ENCODE measurements at places on chromosomes 5 and 9. TPM values are rescaled to one million over a fixed set of nuclear protein-coding genes. Genes with fewer than 3 reads are reported as not detected.

- DNase-seq: no peak
These were observed 213.9 kb upstream of the FBXL7 start for GRCh38 chr5:15285901-15286583.

- no peak for DNase-seq
These were observed 71.3 kb downstream of the GLIS3 start for GRCh38 chr9:4228606-4229005.

- no peak for DNase-seq
These were observed 6.5 kb downstream of the GLIS3 start for GRCh38 chr9:4293293-4293941.

DNA sequence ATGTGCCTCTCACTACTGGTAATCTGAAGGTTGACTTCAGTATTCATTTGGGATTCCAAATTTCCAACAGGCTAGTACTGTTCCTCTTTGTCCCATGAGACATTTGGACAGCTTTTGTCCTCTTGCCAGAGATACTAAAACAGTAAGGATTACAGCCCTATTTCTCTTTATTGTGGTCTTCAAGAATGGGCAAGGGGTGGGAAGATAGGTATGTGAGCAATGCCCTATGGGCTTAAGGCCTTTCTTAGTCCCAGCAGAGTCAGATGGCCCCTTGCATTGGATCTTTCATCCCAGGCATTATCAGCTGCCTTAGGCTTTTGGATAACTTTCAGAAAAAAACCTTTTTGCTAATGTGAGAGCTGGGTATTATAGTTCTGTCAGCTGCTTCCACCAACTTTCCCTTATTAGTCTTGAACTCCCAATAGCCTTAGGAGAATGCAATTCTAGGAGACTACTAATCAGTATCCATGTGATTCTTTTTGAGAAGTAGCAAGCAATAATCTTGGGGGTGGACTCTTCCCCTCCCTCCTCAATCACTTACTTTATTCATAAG is 361.1 kb upstream of the NUDT12 start:
- no peak for DNase-seq

The PCDHA2 gene
- total RNA-seq: 0.13 TPM

The SAPCD2 gene
- 0.36 TPM for total RNA-seq

The GADD45G gene
- total RNA-seq: 3.5 TPM

GRCh38 chr9:21317956-21318923 is 13.1 kb upstream of the IFNA5 start:
- DNase-seq: no peak

The PAEP gene
- not detected for total RNA-seq

DNA sequence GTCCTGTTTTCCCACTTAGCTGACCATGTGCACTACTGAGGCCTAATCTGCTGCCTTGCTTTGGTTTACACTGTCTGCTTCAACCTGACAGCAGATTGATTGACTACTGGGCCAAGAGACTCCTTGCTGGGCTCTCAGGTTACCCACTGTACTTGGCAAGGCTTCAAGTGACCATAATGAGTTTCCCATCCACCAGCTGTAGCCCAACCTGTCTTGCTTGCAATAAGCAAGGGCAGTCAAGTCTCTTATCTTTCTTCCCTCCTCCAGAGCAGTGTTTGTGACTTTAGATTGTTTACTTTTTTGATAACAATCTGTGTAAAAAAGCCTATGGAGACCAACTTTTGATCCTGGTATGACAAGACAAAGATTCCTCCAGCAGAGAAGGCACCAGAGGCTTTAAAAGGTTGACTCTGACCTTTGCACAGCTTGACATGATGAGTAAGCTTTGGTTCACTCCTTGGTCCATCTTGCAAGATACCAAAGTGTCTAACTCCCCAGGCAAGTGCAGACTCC is 912.3 kb upstream of the SEMA6A start:
- no peak for DNase-seq

DNA sequence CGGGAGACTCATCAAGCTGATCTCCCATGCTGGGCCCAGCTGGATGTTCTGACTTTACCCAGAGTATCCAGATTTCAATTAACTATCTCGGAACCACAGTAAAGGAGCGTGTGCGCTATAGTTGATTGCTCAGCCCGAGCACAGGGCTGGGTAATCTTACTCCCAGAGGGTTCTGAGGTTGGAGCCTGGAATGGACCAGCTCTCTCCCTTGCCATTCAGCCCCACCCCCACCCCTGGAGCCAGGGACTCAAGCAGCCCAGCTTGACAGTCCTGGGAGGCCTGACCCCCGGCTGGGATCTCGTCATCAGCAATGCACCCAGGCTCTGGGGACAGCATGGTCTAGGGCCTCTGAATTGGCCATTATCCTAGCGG is 23.7 kb upstream of the PTGES start:
- no peak for DNase-seq

GRCh38 chr9:9395539-9395938 is 1217.3 kb downstream of the PTPRD start:
- DNase-seq: no peak

DNA sequence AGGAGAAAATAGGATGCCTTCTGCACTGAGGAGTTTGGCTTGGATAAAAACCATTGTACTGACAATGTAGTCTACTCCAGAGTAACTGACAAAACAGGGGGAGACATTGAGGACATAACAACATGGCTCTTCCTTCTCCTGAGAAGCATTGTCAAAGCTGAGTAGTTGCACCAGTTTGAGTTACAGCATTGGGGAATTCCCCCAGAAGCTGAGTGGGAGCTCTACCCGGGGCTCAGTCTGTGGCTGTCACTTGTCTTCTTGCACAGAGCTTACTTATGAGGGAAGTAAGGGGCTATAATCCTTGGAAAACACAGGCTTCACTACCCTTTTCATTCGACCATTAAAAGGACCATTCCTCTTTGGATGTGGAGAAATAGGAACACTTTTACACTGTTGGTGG is 21.2 kb downstream of the HSPB3 start:
- DNase-seq: no peak
